Occipital lobe (tissue), 3 donors: ENCODE measurements at places on chromosomes 12 and 14. TPM values are rescaled to one million over a fixed set of nuclear protein-coding genes. Genes with fewer than 3 reads are reported as not detected.

The CLEC2A gene
- not detected for total RNA-seq

The PRKCH gene
- total RNA-seq: 21.2 TPM

The SLC17A8 gene
- total RNA-seq: 1.2 TPM

The AMHR2 gene
- not detected for total RNA-seq

The PHLDA1 gene
- total RNA-seq: 24.8 TPM

The GLIPR1L1 gene
- total RNA-seq: not detected

The MIPOL1 gene
- total RNA-seq: 29.9 TPM

The OR6C2 gene
- not detected for total RNA-seq

The RDH11 gene
- 128 TPM for total RNA-seq

The TRIM9 gene
- total RNA-seq: 40.2 TPM

The PLEK2 gene
- 0.47 TPM for total RNA-seq
